NCI-H1417 (cell line): ENCODE measurements at places on chromosomes 3 and 15.

DNA sequence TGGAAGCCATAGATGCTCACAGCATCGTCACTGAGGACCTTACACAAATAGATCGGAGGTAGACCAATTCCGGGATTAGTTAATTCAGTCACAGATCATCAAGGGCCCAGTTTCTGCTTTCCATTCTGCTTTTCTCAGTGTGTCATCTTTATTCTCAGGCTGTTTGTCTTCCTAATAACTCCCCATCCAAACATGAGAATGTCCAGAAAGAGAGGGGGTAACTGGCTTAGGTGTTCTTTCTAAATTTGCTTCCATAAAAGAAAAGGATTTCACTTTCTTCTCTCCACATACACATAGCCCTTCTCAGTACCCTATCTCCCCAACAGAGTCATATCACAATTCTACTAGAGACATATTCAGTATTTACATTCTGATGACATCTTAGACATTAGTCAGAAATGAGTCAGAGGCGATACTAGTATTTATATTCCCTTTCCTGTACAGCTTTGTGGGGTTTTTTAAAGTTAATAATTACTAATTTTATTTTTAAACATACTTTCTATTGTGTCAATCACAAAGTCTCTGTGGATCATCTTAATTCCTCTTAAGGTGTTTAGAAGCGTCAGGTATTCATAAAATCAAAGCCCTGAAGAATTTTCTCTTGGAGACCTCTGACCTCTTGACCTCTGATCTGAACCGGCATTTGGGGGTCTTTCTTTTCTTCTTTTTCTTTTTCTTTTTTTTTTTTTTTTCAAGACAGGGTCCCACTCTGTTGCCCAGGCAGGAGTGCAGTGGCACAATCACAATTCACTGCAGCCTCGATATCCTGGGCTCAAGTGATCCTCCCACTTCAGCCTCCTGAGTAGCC, 24.3 kb upstream of the IL12A start:
- no peak for DNase-seq

- DNase-seq, result no peak
Measured at GRCh38 chr3:20064387-20064786, 24.1 kb downstream of the KAT2B start.

- no peak for DNase-seq
Measured at GRCh38 chr3:49310677-49311076, 29.2 kb downstream of the USP4 start.

DNA sequence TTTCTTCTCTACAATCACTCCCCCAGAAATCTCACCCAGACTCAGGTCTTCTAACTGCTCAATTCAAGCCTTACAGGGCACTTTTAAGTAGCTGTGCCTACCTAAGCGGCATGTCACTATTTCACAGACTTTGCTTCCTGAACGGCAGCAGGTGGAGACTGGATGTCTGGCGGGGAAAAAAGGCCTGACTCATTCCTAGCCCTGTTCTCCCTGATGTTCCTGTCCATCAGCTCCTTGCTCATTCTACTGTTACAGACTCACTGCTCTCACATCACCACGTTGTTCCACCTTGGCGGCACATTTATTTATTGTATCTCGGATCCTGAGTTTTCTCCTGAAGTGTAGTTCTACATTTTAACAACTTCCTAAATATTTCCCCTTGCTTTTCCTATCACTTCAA, 52.6 kb upstream of the ATP11B start:
- peak; percentile 15 for DNase-seq

- DNase-seq, result no peak
Measured at GRCh38 chr15:88864861-88865497, 30.4 kb downstream of the HAPLN3 start.

- no peak for DNase-seq
Measured at GRCh38 chr15:55389264-55389607, 18.9 kb downstream of the CCPG1 start.

DNA sequence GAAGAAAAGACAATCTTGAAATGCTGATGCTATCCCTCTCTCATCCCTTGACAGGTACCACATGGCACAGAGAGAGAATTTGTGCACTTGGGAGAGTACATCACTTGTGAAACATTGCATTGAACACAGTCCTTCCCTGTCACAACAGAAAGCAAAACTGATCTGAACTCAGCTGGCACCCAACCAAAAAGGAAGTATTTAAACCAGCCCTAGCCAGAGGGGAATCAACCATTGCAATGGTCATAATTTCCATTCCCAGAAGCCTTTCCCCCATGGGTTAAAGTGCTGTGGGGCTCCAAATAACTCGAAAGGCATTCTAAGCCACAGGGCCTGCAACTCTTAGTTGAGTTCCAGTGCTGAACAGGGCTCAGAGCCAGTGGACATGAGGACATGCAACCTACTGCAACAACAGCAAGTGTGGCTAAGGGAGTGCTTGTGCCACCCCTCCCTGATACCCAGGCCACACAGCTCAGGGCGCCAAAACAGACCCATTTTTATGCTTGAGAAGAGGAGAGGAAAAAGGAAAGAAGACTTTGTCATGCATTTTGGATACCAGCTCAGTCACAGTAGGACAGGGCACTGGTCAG, 530.8 kb upstream of the BCHE start:
- DNase-seq, result peak; percentile 12

GRCh38 chr3:31448035-31448881, 84.5 kb upstream of the STT3B start:
- no peak for DNase-seq

GRCh38 chr3:198093112-198093679, 133.2 kb downstream of the LMLN start:
- no peak for DNase-seq

- no peak for DNase-seq
Measured at GRCh38 chr3:123423806-123424205, 25.1 kb downstream of the ADCY5 start.

DNA sequence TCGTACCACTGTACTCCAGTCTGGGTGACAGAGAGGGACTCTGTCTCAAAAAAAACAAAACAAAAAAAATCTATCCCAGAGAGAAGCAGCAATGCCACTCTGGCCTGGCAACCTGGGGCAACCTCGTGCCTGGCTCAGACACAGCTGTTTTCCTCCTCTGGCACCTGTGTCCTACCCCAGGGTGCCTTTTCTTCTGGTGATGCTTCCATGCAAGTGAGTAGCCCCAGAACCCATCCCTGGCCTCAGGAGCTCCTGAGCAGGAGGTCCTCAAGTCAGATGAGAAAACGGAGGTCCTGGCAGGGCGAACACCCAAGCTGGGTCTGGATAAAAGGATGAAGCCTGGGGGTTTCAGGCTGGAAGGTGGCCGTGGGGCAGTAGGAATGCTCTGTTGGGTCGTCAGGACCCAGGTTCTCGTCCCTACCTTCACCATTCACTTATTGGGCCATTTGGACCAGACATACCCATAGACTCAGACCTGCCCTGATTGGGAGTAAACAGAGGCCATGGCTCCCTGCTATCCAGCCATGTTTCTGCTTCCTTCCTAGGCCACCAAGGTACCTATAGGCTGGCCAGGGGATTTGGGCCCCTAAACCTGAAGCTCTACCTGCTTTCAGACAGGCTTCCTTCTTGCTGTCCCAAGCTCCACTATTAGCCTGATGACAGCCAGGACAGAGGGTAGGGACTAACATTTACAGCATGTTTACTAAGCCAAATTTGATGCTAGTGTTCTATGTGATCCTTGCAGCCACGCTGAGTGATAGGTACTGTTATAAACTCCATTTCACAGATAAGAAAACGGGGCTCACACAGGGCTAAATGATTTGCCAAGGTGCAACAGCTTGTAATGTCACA, 102.2 kb downstream of the DAPK2 start:
- no peak for DNase-seq

- no peak for DNase-seq
Measured at GRCh38 chr3:12395349-12396012, 88.8 kb upstream of the TSEN2 start.

DNA sequence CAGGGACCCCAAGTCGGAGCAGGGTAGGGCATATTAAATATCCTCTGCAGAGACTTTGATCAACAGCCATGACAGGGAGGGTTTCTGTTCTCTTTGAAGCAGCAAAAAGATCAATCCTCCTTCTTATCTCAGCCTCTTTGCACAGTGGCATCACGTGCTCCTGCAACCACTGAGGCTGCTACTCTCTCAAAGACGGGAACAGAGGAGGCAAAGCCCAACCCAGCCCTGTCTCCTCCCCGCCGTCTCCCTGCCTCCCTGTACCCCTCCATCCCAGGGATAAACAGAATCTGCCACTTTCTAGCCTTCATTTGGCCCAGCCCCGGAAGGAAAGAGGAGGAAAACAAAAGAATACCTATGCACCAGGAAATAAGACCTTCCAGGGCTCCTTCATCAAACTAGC, 7.5 kb upstream of the TBC1D21 start:
- DNase-seq, result no peak

DNA sequence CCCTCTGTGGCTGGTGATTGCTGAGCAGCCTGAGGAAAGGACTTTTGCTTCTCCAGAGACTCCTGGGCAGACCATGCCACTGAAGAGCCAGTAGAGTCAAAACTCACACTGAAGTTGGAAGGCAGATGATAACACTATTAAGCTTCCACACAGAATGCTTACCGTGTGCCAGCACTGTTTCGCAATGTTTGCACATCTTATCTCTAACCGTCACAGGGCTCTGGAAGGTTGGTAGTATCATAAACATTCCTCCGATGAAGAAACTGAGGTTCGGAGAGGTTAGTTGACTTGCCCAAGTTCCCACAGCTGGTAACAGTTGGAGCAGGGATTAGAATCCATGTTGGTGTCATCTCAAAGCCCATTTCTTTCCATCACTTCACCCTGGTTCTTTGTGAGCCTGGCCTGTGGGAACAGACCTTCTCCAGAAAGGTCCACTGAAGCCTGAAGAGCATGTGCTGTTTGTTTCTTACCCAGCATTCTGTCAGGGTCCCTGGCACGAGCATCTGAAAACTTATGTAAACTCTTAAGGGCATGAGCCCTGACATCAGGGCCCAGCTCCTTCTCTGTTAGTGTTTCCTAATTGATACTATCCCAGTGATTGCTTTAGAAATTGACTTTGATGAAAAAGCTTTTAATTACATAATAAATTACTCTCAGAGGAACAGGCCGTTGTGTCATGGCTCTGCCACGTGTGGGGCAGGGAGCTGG, 77.0 kb upstream of the PRR23C start:
- DNase-seq, result no peak

DNA sequence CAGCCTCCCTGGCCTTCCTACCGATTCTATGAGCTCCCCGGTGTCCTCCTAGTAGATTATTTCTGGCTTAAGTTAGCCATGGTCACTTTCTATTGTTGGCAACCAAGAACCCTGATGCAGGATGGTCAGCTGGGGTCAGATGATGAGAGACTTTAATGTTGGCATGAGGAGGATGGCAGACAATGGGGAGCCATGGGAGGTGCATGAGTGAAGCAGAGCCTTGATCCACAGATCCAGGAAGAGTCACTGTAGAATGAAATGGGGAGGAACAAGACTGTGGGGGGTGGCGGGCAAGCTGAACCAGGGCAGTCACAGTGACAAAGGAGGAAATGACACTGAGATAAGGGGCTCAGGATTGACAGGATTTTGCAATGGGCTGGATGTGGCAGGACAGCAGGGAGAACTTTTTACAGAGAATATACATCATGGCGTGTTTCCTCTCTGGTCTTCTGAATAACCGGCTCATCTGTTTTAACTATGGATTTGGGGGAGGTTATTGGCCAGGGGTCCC, 60.9 kb downstream of the RPLP1 start:
- DNase-seq, result no peak

DNA sequence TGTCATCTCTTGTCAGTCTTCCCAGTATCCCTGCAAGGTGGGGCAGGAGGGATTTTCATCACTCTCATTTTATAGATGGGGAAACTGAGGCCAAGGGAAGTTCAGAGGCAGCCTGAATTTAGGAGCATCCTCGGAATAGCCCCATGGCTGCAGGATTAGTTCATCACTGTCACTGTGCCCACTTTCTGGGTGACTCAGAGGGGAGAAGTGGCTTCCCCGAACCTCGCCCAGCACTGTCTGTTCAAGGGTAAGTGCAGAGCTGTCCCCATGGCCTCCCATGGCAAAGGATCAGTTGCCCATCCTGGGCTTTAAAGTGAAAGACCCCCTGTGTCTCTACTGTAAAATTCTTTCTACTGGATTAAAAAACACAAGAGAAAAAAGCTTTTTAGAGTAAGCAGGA, 60.0 kb upstream of the SEC13 start:
- no peak for DNase-seq

DNA sequence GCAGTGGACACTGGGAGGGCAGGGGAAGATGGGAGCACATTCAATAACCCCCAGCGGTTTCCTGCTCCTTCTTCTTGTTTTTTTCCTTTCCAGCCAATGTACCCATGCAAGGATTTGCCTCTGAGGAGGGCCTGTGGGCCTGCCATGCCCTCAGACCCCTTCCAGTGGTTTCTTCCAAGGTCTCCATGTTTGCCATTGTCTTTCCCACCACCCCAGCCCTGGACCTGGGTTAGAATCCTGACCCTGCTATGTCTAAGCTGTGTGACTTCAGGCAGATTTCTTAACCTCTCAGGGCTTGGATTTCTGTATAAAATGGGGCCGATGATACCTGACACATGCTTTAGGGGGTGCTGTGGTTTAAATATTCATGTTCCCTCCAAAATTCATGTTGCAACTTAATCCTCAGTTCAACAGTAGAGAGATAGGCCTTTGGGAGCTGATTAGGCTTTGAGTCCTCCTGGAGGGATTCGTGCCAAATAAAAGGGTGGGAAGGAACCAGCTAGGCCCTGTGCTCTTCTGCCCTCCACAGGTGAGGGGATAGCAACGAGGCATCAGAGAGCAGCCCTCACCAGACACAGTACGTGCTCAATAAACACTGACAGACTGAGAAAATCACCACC, 46.3 kb upstream of the FLNB start:
- DNase-seq, result no peak

GRCh38 chr3:150222691-150223489, 185.2 kb upstream of the TSC22D2 start:
- DNase-seq, result no peak

- DNase-seq, result no peak
Measured at GRCh38 chr3:193875601-193876321, 260.2 kb upstream of the HES1 start.

DNA sequence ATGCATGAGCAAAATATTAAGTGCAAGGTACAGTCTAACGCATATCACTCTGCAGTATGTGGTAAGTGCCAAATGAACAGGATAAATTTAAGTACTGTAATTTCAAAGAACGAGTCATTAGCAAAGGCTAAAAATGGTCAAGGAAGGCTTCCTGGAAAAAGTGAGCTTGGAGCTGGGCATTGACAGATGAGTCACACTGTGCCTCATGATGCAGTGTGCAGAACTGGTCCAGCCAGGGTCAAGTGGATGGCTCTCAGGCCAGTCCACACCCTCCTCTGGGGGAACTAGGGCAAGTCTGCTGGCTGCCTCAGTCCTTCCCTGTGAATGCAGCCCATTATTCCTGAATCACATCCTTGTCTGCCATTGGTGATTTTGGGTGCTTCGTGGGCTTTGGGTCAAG, 76.3 kb downstream of the CACNA1D start:
- DNase-seq, result no peak

DNA sequence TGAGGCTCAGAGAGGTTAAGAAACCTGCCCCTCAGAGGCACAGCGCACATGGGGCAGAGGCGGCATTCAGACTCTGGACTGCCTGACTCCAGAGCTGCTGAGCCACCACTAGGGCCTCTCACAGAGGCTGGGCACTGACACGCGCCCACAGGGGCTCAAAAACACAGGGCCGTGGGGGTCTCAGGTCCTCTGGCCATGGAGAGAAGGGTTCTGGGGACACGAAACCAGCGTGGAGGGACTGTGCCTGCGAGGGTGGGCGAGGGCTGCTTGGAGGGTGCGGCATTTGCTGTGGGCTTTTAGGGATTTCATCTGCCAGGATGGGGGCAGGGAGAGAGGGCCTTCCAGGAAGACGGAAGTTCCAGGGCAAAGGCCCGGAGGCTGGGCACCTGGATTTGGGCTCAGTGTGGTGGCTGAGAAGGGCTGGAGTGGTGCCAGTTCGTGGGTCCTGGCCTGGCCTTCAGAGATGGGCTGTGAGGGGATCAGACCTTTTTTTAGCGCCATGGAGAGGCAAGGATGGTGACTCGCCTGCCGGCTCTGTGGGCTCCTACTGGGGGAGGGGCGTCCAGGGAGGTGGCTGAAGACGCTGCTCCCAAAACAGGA, 69.6 kb downstream of the EFCAB12 start:
- no peak for DNase-seq
